ENCODE measurements at places on chromosomes 1 and 21.

- DNase-seq: no peak
These were observed 18.0 kb downstream of the BMP8A start for GRCh38 chr1:39509360-39510009.

GRCh38 chr1:185439727-185440415 lies 122.8 kb upstream of the IVNS1ABP start:
- no peak for DNase-seq

DNA sequence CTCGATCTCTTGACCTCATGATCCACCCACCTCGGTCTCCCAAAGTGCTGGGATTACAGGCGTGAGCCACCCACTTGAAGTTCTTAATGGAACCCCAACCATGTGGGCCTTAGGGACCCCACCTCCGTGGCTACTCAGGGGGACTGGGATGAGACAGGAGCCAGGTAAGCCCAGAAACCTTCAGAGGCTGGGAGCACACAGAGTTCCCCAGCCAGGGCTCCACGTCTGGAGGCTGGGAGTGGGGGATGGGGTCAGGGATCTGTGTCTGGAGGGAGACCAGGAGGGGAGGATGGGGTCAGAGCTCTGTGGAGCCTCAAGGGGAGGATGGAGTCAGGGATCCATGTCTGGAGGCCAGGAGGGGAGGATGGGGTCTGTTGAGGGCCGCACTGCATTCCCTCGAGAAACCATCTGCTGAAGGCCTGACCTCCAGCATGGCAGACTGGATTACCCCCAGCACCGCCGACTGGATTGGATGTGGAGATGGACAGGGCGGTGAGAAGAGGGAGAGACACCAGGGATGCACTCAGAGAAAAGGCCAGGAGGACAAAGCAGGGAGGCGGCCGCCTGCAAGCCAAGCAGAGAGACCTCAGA lies 2.1 kb upstream of the FTCD start:
- DNase-seq: no peak

DNA sequence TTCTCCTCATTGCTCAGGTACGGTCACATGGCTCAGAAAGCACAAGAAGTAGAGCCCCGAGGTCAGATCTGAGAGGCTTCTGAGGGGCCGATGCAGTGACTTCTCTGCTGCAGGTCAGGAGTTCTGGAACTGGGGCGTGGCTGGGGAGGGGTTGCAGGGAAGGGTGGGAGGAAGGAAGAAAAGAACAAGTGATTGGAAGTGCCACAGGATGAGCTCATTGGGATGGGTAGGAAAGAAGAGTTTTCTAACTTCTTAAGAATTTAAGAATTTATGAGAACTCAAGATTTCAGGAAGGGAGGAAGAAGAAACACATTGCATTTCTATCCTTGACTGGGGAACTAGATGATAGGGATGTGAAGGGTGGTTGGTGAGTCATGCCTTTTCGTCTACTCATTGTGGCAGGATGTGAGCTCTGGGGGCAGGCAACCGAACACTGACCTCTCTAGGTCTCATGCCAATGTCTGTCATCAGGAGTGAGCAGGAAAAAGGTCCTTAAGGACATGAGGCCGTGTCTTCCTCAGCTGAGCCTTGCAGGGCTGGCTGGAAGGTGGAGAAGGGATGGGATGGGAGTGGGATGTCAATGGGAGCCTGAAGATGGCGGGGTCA lies 497 bp downstream of the FCRLB start:
- DNase-seq: no peak

DNA sequence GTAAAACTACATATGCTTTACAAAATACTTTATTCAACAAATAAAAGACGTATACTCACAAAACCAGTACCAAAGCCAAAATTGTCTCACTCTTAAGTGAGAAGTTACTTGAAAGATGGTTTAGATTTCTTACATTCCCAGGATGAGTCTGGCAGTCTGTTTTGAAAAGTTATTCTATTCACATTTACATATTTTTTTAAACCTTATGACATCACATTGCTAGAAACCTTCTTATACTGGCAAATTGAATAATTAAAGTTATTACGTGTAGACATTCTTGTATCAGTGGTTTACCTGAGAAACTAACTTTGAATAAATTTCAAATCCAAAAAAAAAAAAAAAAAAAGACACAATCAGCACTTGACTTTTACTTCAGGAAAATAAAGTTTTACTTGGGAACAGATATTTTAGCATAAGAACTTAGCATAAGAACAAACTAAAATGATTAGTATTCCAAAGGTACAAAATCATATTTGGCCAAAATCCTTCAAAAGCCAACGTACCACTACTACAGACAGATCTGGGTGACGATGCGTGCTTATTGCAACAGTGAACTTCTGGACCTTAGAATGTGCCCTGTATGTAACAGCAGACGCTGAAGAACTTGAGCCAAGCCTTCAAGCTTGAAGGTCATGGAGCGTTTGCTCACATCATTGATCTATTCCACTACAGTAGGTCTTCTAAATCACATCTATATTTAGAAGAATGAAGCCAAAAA lies 2.5 kb downstream of the CDC42BPA start:
- DNase-seq: no peak

DNA sequence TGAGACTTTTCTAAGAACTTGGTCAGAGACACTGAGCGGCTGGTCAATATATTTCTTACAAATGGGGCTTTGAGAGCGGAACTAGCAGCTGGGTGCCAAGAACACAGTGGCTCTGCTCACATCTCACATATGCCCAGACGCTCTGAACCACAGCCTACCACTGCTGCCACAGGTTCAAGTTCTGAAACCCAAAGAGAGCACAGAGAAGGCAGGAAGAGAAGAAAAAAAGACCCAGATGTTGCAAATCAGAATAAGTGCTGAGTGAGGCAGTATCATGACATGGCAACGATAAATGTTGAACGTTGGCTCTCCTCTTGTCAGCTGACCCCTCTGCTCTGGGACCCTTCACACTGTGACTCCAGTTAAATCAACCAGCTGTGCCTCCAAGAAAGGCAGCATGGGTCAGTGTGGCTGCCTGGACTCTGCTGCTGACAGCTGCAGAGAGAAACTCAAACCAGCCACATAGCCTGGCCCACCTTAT lies 26.4 kb downstream of the HIVEP3 start:
- DNase-seq: no peak

DNA sequence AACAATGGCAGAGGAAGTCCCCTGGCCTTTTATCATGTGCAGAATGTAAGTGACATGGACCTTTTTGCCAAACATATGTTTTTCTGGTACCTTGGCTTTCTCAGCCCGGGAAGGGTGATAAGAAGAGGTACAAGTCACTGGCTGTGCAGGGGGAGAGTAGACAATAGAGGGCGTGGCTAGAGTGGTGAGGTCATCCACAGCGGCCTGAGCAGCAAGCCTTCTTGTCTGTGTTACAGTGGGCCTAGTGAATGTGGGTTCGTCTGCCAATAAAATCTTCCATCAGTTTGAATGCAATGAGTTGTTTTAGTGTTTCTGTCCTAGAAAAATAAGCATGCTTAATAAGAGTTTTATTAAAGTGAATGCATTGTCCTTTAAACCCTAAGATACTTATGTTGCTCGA lies 59.0 kb upstream of the PGD start:
- DNase-seq: no peak

- no peak for DNase-seq
These were observed 28.3 kb downstream of the POU2F1 start for GRCh38 chr1:167248707-167249642.

- no peak for DNase-seq
These were observed 389.6 kb upstream of the C1orf87 start for GRCh38 chr1:60463146-60463545.

DNA sequence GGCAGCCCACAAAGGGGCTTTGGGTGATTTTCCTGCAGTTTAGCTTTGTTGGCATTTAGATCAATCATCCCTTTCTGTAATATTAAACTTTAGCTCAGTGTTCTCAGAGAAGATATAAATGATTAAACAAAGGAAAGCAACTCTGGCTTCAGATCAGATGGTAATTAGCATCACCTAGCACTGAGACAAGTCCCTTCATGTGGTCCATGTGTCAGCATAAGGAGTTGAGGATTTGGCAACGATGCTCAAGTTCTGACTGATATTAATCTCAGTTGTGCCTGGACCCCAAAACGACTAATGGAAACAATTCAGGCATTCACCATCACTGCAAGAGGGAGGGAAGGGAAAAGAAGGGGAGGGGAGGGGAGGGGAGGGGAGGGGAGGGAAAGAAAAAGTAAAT lies 60.4 kb downstream of the SEC16B start:
- DNase-seq: no peak

GRCh38 chr1:65658122-65658521 lies 134.6 kb upstream of the PDE4B start:
- no peak for DNase-seq

GRCh38 chr21:28781602-28782276 lies 210.9 kb downstream of the LTN1 start:
- no peak for DNase-seq

GRCh38 chr1:200982071-200982945 lies 41.2 kb downstream of the KIF21B start:
- DNase-seq: no peak

Data from cortex of kidney (tissue), 1 donor.